Foreskin keratinocyte (primary cell): ENCODE measurements at places on chromosomes 7 and 10. TPM values are rescaled to one million over a fixed set of nuclear protein-coding genes. Genes with fewer than 3 reads are reported as not detected.

The TBX20 gene
- not detected in 2 replicates for total RNA-seq

The CPN1 gene
- not detected in 2 replicates for total RNA-seq

The PHYHIPL gene
- not detected in 2 replicates for total RNA-seq

The FEZF1 gene
- not detected in 2 replicates for total RNA-seq

The CLDN4 gene
- 8.1 and 16.9 TPM in 2 replicates for total RNA-seq

The MYL10 gene
- total RNA-seq = not detected in 2 replicates

The PLAC9 gene
- total RNA-seq = not detected in 2 replicates

The CH25H gene
- total RNA-seq = not detected in 2 replicates
